CD4-positive, alpha-beta T cell treated with Interleukin-6 at 100 ng/mL for 8 hours (primary cell): ENCODE measurements at places on chromosomes 7 and 10.

DNA sequence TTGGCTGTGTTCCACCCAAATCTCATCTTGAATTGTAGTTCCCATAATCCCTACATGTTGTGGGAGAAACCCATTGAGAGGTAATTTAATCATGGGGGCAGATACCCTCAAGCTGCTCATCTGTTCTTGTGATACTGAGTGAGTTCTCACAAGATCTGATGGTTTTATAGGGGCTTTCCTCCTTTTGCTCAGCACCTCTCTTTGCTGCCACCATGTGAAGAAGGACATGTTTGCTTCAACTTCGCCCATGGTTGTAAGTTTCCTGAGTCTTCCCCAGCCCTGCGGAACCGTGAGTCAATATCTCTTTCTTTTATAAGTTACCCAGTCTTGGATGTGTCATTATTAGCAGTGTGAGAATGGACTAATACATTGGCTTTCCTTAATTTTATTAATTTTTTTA is 527.8 kb downstream of the MDFIC start:
- DNase-seq: no peak

- DNase-seq: no peak
Measured at GRCh38 chr7:133024596-133024995, 57.3 kb downstream of the CHCHD3 start.

DNA sequence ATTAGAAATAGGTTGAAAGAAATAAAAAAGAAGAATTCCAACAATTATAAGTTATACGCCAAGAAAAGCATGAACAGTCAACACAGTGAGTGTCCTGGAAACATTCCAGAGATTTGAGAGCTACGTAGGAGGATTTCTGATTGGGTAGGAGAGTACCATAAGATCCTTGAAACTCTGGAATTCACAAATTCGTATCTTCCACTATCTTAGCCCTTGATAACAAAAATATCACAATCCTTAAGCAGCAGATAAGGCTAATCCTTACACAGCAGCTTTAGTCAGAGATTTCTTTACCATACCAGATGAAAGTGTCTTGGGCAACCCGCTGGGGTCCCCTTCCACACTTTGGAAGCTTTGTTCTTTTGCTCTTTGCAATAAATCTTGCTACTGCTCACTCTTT is 8.2 kb downstream of the TPK1 start:
- no peak for DNase-seq

- peak; percentile 37 for DNase-seq
Measured at GRCh38 chr7:135147341-135147898, 452 bp upstream of the TMEM140 start.

DNA sequence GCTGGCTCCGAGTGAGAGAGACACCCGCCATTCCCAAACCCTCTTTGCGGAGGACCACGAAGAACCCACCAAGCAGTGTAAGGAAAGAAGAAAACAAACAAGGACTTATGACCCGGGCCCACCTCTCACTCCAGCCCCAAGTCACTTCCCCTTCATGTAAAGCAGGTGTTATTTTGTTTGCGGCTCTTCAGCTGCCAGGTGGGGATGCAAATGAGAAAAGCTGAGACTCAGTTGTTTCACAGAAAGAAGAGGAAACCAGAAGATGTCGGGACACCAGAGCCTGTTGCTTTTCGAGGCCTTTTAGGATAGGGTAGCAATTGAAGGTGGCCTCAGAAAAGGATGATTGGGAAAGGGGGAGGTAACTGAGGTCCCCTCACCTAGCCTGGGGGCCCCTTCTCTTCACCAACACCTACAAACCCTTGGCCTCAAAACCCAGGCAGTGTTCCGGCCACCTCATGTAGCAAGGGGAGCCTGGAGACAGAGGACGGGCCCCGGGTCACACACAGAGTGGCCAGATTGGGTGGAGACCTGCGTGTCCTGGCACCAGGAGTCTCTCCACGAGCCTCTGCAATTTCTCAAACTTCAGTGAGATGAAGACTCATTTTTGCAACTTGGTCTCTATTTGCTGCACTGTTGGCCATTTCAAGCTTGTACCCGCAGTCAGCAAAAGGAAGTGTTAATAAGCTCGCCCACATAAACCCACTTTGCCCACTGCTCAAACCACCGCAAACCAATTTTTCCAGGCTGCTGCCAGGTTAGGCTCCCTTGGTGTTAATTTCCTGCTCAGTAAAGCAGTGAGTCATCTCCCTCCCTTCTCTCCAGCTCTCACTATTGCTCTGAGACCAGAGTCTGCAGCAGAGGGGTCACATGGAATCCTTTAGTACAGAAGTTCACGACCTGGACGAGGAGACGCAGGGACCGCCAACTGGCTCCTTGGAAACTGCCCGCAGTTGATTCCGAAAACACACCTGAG is 45.5 kb downstream of the AOC1 start:
- no peak for DNase-seq

DNA sequence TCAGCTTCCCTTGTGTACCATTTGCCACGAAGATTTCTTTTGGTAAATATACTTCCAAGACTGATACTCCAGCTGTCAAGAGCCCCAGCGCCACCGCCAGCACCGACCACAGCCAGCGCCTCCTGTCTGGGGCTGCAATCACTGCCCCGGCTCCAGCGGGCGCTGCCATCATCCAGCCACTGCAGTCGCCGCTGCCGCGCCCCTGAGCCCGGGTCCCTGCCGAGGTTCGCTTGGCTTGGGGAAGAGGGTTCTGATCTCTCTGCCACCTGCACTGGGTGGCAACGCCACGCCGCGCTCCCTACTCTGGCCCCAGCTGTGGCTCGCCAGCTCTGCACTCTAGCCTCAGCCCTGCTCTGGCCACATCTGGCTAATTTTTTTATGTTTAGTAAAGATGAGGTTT is 57.7 kb upstream of the ZNF138 start:
- DNase-seq: no peak

DNA sequence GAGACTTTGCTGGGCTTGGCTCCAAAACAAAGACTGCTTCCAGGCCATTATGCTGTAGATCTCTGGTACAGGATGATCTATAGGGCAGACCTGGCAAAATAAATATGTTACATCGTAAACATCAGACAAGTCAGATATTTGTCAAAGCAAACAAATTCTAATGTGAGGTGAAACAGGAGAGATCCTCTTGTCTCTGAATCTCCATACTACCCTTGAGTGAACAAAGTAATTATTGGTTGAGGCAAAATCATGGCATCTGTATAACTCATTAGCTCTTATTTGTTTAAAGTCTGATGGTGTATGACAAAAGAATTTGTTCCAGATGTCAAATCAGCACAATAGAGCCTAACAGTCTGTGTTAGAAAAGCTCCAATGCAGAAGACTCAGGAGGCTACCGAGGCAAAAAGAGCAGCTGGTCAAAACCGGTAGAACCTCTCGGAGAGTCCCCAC is 1291.5 kb downstream of the TYW1 start:
- DNase-seq: no peak

DNA sequence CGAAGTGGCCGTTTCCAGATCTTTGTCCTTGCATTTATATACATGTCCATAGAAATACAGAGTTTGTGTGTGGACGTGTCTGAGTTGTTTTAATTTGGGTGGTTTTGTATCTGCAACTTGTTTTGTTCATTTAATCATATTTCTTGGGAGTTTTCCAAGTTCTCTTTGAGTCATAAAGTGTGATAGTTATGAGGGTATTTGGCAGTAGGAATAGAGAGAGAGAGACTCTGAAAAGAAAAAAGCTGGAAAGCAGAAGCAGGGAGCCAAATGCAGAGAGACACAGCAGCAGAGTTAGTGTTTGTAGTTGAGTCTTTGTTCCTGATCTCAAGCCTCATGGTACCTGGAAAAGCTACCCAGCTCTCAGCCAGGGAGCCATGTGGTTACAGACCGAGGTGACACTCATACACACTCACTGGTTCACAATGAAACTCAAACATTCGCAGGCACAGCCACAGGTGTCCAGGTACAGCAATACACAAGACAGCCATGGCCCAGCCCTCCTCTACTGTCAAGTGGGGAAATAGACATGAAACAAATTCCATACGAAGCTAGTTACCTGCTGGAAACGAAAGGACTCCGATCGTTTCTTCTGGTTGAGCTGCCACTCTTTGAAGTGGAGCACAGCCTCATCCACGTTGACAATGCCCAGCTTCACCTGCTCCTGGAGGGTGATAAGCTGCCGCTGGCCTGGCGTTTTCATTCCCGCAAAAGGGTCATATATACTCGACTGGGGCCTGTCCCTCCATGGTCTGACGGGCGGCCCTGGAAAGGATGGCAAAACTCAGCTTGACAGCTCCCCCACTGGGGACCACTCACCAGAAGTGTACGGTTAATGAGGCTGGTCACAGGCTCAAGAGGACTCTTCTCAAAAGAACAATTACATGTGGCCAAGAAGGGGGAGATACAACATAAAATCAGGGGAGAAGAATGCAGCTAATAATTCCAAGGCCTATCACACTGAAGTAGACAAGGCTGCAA is 33.3 kb upstream of the TM9SF3 start:
- DNase-seq: no peak

DNA sequence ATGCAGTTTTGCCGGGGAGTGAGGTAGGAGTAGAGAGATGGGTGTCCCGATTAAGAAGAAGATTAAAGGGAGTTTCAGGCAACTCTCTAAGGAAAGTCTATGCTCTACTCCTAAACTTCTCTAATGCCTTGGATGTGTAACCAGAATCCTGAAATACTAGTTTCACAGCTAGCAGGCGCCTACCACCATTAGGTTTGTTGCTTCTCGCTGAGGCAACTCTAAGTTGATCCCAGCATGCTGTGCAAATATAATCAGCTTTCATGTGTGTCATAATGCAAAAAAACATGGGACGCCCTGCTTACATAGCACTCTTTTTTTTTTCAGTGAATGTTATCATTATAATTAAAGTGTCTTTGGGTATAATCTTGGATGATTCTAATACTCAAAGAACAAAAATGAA is 50.4 kb upstream of the FAM3C start:
- no peak for DNase-seq

DNA sequence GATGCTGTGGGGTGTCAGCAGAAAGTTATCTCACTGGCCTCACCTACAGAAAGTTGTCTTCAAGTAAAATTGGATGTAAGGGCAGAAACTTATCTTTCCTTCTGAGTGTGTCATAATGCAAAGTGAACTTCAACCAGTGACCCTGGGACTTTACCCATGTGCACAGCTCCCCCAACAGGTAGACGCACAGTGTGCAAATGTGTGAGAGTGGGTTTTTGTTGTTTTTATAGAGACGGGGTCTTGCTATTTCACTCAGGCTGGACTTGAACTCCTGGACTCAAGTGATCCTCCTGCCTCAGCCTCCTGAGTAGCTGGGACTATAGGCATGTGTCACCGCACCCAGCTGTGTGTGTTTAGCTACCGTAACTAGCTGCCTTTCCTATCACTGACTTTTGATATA is 6.4 kb upstream of the KAZALD1 start:
- DNase-seq: no peak

- DNase-seq: peak; percentile 85
Measured at GRCh38 chr7:50304911-50305582, 531 bp downstream of the IKZF1 start.

GRCh38 chr10:43110338-43111071 is 27.7 kb upstream of the CSGALNACT2 start:
- DNase-seq: no peak

DNA sequence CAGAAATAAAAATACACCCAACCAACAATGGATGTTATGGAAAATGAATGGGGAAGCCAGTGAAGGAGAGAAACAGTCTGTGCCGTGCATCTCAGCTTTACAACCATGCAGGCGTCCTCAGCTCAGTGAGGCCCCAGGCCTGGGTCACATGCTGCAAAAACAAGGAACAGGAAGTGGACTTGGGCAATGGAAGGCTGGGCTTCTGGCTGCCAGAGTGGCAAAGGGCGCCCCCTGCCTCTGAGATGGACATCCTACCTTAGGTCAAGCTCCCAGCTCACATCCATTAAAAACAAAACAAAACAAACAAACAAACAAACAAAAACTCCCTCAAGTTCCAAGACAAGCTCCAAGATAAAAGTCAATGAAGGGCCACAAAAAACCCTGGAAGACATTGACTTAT is 54.7 kb upstream of the AFAP1L2 start:
- DNase-seq: no peak

- no peak for DNase-seq
Measured at GRCh38 chr10:37752334-37752875, 105.0 kb downstream of the ZNF248 start.
